Left cardiac atrium (tissue), 4 donors: ENCODE measurements at places on chromosomes 11 and 22. TPM values are rescaled to one million over a fixed set of nuclear protein-coding genes. Genes with fewer than 3 reads are reported as not detected.

BBS1 gene
- total RNA-seq = 18.9 TPM

SAMM50 gene
- total RNA-seq = 67.6 TPM

DNA sequence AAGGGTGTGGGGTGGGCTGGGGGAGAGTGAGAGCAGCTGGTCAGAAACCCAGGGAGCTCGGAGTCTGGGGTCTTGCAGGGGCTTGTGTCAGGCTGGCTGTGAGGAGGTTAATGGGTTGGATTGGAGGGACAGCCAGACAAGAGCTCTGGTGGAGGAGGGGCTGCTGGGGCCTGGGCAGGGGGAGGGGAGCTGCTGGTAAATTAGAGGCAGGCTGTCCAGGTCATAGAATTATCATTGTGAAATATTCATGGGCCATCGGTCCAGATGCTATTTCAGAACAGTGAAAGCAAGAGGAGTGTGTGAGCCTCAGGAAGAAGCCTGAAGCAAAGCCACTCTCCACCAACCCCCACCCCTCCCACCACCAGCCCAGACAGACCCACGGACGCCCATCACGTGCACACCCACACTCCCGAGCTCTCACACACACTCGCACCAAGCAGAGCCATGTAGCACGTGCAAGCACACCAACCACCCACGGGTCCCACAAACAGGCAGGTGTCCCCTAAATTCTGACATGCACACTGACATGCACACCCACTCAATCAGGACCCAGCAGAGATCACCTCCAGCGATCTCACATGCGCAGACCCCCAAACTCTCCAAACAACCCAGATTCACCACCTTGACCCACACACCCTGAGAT lies 18.8 kb downstream of the RTN4RL2 start:
- no peak for DNase-seq

DNA sequence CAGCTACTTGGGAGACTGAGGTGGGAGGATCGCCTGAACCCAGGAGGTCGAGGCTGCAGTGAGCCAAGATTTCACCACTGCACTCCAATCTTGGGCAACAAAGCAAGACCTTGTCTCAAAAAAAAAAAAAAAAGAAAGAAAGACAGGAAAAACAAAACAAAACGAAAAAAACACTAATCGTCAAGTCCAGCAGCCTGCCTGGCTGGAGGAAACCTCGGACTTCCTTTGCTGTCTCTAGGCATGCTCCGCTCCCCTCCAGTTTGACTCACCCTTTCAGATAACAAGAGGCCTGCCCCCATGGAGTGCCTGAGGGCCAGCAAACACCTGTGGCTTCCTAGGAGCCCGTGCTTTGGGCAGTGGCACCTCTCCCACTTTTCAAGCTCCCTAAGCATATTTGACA lies 28.8 kb upstream of the CHKA start:
- DNase-seq = peak; percentile 48

DNA sequence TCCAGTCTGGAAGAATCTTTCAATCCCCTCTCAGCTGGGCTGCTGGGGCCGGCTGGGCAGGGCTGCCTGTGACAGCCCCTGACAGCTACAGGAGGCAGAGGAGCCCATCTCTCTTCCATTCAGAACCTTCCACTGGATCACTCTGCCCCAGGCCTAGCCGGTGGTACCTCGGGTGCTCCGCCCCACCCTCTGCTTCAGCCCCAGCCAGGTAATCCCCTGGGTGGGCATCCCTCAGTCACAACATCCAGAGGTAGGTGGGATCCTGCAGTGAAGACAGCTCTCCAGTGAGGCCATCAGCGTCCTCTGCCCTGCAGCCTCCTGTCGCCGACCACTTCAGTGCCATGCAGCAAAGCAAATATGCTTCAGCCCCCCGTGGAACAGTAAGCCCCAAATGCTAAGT lies 223.7 kb downstream of the DSCAML1 start:
- no peak for DNase-seq
